ENCODE measurements at places on chromosomes 6 and 20. TPM values are rescaled to one million over a fixed set of nuclear protein-coding genes. Genes with fewer than 3 reads are reported as not detected.

The HLA-DMB gene
- 10.8 TPM for total RNA-seq

The KIFC1 gene
- total RNA-seq: 1.2 TPM

DNA sequence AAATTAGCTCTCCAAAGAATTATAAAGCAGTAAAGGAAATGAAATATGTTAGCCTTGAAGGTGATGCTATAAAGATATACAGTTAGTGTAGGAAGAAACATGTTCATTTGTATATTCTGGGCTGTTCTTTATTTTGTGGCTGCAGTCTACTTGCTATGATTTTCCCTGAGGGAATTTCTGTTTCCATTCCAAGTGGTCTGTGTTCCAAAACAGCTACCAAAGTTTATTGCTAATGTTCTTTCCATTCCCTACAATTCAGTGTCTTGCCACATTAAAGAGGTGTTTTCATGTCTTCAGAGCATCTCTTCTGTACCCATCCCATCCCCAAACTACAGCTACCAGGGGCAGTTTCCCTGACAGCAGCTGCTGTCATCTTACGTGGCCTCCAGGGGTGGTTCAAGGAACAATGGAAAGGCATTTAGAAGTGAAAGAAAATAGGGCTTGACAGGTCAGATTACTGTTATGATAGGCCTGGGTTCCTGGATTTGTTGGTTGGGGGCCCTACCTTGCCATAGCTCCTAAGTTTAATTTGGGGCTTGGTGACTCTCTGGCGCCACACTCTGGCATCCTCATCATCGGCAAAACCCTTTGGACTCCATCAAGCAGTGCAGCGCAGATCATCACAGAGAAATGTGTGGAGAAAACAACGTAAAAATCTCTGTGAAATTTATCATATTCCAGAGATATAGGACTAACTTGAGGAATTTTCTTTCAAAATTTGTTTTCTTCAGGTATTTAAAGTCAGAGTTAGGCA is 33.8 kb upstream of the AIG1 start:
- no peak for DNase-seq

- DNase-seq: peak; percentile 38
These were observed at the start of gene PRICKLE4 for GRCh38 chr6:41780551-41781365. TSS of gene PRICKLE4 (plus strand) at chr6:41780782. CDS start at chr6:41783474, 2,692 bp downstream.

The NRSN1 gene
- total RNA-seq: 146 TPM

DNA sequence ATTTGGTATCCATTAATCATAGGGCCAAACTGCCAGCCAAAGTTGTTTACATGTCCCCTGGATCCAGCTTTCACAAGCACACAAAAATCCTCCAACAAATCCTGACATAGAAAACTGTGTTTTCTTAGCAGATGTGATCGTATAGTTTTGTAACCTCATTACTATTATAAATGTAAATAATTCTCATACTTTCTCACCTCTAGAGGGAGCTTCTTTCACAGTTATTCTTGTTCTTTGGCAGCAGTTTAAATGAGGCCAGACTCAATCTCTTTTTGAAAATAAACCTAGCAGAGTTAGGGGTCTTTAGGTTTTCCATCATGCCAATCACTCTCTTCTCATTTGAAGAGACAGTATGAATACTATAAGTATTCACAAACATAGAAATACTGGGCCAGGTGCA is 17.0 kb upstream of the ZNF318 start:
- DNase-seq: no peak

DNA sequence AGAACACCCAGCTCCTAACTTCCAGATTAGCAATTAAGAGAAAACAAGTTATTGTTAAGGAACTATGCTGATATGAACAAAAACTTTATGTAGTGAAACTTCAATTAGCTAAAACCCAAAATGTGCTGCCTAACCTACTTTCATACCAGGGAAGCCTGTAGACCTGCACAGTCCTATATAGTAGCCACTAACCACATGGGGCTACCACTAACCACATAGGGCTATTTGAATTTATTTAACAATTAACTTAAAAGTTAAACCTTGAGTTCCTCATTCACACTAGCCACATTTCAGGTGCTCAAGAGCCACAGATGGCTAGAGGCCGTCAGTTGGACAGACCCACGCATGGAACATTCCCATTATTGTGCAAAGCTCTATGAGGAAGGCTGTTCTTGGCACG is 72.4 kb upstream of the LAMP5 start:
- DNase-seq: no peak

The RBM24 gene
- total RNA-seq: 13.6 TPM

DNA sequence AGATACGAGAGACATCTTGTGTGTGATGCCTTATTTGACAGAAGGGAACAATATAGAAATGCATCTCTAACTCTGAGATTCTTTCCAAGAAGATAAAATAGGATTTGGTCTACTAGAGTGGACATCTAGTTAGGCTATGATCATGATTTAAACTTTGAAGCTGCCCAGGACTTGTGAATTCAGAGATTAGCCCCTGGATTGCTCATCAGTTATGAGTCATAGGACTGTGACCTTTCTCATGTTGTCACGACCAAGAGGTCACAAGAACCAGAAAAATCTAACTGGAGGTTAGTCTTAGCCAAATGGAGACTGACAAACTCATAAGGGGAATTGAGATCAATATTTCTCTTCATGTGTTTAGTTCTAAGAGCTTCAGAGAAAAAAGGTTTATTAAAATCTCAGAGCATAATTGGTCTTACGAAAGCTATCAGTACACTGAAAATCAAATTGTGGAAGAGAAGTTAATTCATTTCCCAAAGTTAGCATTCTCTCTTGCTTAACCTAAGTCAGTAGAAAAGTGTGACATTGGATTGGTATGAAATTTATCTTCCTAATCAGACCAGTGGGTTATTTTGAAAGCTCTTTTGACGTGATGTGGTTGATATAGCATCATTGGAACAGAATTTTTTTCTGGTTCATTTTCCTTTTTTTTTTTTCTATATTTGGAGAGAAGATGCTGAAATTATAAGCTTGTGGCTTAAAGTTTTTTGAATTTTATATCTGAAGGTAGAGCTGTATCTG is 245.7 kb downstream of the RNF144B start:
- no peak for DNase-seq

The NKX2-4 gene
- 0.57 TPM for total RNA-seq

GRCh38 chr6:100968949-100969348 is 87.8 kb upstream of the ASCC3 start:
- DNase-seq: no peak

DNA sequence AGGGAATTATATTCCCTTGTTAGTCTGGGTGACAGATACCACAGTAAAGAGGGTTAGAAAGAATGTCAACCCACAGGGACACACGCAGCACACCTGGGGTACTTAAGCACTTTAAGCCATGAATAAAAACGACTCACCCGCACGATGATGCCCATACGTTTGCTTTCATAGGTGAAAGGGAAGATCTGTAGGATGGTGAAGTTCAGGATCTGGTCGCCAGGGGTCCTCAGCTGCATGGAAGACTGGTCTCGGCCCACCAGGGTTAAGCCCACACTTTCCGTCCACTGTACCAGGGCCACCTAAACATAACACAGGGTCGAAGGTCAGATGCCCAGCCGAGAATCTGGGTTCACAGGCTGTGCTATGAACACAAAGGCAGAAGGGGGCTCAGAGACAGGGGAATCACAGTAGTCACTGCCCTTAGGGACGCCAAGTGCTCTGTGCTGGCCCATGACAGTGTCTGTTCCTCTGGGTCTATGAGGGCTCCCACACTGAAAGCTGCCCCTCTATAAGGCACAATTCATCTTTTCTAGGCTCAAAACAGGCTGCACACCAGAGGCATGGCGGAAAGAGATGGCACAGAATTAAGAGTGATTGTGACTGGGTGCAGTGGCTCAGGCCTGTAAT is 96.8 kb upstream of the NFATC2 start:
- peak; percentile 69 for DNase-seq

DNA sequence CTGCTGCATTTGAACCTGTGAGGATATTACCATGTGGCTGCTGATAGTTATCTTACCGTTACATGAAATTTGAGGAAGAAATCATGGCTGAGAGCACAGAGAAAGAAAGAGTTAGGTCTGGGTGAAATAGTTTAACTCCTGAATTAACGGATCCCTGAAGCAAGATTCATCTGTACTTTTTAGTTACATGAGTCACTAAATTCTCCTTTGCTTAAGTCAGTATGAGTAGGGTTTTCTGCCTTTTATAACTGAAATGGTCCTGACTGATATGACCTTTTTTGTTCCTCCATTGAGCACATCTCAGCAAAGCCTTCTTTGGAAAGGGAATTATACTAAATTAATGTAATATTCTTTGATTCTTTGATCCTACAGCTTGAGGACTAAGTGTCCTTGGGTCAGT is 333.3 kb upstream of the ZFP64 start:
- DNase-seq: no peak

DNA sequence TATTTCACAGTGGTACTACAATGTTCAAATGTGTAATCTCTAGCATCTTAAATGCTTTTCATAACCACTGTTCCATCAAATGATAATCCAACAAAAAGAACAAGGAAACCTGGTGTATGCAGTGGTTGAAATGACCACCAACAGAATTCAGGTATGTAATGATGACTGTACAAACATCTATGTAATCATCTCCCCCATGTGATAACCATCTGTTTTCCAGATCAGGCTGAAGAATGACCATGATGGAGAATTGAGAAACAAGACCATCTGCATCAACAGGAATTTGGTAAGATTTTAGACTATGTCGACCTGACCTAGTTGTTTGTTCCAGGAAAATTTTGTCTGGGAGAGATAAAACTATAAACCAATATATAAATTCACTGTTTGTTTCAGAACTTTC is 81.3 kb upstream of the ASCC3 start:
- no peak for DNase-seq

The PPIL1 gene
- total RNA-seq: 28.7 TPM

The BPIFB4 gene
- 1.1 TPM for total RNA-seq

The TREML4 gene
- not detected for total RNA-seq

The HLA-DOB gene
- total RNA-seq: 0.81 TPM

The RALGAPB gene
- total RNA-seq: 50.1 TPM

The GNMT gene
- total RNA-seq: 4.4 TPM

The ADGRF5 gene
- 28.0 TPM for total RNA-seq

GRCh38 chr6:139133262-139134063 is 1.4 kb upstream of the HECA start:
- DNase-seq: no peak

The HECA gene
- 30.6 TPM for total RNA-seq

The C20orf144 gene
- total RNA-seq: not detected

GRCh38 chr6:6248651-6249050 is 71.8 kb downstream of the F13A1 start:
- DNase-seq: no peak

DNA sequence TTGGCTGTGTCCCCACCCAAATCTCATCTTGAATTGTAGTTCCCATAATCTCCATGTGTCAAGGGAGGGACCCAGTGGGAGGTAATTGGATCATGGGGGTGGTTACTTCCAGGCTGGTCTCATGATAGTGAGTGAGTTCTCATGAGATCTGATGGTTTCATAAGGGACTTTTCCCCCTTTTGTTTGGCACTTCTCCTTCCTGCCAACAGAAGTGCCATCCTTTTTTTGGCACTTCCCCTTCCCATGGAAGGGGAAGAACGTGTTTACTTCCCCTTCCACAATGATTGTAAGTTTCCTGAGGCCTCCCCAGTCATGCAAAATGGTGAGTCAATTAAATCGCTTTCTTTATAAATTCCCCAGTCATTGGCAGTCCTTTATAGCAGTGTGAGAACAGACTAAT is 18.0 kb upstream of the PI3 start:
- no peak for DNase-seq

- DNase-seq: no peak
These were observed 76.4 kb upstream of the ADGRF4 start for GRCh38 chr6:47621838-47622449.

GRCh38 chr6:105566503-105566902 is 163.6 kb upstream of the PREP start:
- DNase-seq: no peak

- peak; percentile 79 for DNase-seq
These were observed 154.0 kb downstream of the JARID2 start for GRCh38 chr6:15399641-15400470.

The TUBB2B gene
- 169 TPM for total RNA-seq

GRCh38 chr6:92723390-92723931 is 695.9 kb downstream of the EPHA7 start:
- no peak for DNase-seq

The MYCT1 gene
- total RNA-seq: 2.9 TPM

The ERVFRD-1 gene
- not detected for total RNA-seq

DNA sequence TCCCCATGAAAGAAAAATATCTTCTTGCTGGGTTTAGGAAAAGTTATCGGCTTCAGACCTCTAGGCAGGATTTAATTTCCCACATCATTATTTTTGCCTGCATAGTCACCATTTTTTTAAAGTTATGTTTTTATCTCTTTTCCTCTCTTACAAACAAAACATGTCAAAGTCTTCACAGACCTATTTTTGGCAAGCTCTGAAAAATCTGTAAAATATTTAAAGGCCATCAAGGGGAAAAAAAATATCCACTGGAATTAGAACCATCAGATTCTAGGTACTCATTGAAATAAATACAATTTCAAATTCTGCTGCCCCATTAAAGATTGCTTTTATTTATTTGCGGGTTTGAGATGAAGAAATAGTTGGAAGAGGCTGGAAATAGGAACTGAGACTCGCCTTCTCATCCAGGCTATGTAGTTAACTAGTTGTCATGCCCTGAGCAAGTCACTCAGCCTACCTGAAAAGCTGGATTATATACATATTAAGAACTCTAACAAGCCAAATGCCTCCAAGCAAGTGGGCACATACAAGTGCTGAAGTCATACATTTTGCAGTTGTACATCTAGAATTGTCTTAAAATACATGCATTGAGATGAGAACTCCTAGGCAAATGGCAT is 101.7 kb upstream of the SASH1 start:
- DNase-seq: no peak

The DYNLT2 gene
- total RNA-seq: 2.8 TPM

GRCh38 chr6:87799651-87800050 is 97.6 kb upstream of the AKIRIN2 start:
- no peak for DNase-seq

- DNase-seq: no peak
These were observed 42.6 kb downstream of the UBE2V1 start for GRCh38 chr20:50070361-50070760.

The CBLN4 gene
- 7.7 TPM for total RNA-seq

DNA sequence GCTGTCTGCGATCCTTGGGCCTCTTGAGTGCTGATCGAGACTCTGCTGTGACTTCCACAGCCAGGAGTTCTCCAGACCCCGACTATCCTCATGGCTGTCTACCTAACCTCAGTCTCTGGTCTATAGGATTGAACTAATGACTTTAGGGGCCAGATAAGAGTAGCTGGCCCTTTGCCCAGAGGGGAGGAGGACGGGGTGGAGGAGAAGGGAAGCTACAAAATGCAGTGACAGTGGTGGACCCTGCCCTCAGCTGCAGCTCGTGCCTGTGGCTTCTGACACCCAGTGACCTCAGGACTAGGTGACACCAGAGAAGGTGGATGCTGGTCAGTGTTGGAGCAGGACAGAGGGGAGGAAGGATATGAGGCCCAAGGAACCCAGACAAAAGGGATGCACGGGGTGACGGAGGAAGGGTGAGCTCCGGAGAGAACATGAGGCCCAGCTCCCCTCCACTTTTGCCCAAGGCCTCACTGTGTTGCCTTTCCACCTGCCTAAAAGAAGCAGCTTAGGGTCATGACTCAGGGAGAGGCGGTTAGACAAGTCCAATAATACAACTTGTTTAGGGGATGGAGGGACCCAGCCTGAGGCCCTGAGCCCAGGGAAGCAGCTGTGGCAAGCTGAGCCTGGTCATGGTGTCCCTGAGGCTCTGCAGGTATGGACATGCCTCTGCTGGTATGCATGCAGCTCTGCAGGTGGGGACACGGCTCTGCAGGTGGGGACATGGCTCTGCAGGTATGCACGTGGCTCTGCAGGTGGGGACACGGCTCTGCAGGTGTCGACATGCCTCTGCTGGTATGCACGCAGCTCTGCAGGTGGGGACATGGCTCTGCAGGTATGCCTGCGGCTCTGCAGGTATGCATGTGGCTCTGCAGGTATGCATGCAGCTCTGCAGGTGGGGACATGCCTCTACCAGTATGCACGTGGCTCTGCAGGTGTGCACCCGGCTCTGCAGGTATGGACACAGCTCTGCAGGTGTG is 67.7 kb downstream of the SYNJ2 start:
- DNase-seq: no peak

Data from dorsolateral prefrontal cortex (tissue), 122 donors.